ENCODE measurements at places on chromosomes 6 and 20. TPM values are rescaled to one million over a fixed set of nuclear protein-coding genes. Genes with fewer than 3 reads are reported as not detected.

The TRIM15 gene
- total RNA-seq: 0.25 TPM

The CDSN gene
- not detected for total RNA-seq

The TMEM244 gene
- not detected for total RNA-seq

The MATN4 gene
- 0.16 TPM for total RNA-seq

The FOXF2 gene
- total RNA-seq: not detected

The KIAA1755 gene
- not detected for total RNA-seq

The CCN6 gene
- total RNA-seq: not detected

The TRIM31 gene
- total RNA-seq: not detected

The RBPJL gene
- total RNA-seq: not detected

The RNF144B gene
- total RNA-seq: 2.1 TPM

The CLPSL1 gene
- not detected for total RNA-seq

The SUMO4 gene
- 9.6 TPM for total RNA-seq

The LY6G6F gene
- total RNA-seq: not detected

The GTSF1L gene
- total RNA-seq: 0.23 TPM

The GRIK2 gene
- not detected for total RNA-seq

Data from T-helper 2 cell treated with Interferon-gamma antibody and Interleukin-4, amounts not matched to agents 100 ng/mL and 5 ng/mL, for 36 hours (primary cell).